Activated naive CD8-positive, alpha-beta T cell treated with anti-CD3 and anti-CD28 coated beads for 36 hours (primary cell): ENCODE measurements at places on chromosomes 12 and 14. TPM values are rescaled to one million over a fixed set of nuclear protein-coding genes. Genes with fewer than 3 reads are reported as not detected.

The TMEM30B gene
- 1.8 TPM for total RNA-seq

The CIDEB gene
- total RNA-seq = 6.0 TPM

The CLEC7A gene
- total RNA-seq = not detected

The OR6C75 gene
- not detected for total RNA-seq

The KRT71 gene
- total RNA-seq = not detected

The KERA gene
- not detected for total RNA-seq

The DBX2 gene
- total RNA-seq = not detected

The KRT72 gene
- not detected for total RNA-seq

The FGD4 gene
- total RNA-seq = 0.45 TPM

The PMCH gene
- total RNA-seq = not detected

The AQP6 gene
- not detected for total RNA-seq

The LALBA gene
- not detected for total RNA-seq

The KRT2 gene
- total RNA-seq = not detected

The KRT73 gene
- total RNA-seq = 0.14 TPM

The CLMN gene
- total RNA-seq = 0.66 TPM

The RAD9B gene
- 3.2 TPM for total RNA-seq

The HHIPL1 gene
- total RNA-seq = 0.02 TPM

The KCNC2 gene
- not detected for total RNA-seq

The CLEC9A gene
- total RNA-seq = not detected

The TPPP2 gene
- not detected for total RNA-seq

The NPFF gene
- total RNA-seq = not detected

The SOAT2 gene
- total RNA-seq = 3.8 TPM

The EPYC gene
- not detected for total RNA-seq

The KRT4 gene
- total RNA-seq = not detected

The CRACR2A gene
- 24.5 TPM for total RNA-seq

The OR4M1 gene
- not detected for total RNA-seq

The NEUROD4 gene
- total RNA-seq = not detected

The NKX2-1 gene
- not detected for total RNA-seq

The AICDA gene
- total RNA-seq = not detected

The IFNG-AS1 gene
- not detected for total RNA-seq

The SSPN gene
- total RNA-seq = not detected

The DNAAF2 gene
- 15.5 TPM for total RNA-seq

The AQP5 gene
- not detected for total RNA-seq

The SDSL gene
- 0.36 TPM for total RNA-seq

The DPF3 gene
- 1.3 TPM for total RNA-seq

The CLEC14A gene
- total RNA-seq = not detected

The GAS2L3 gene
- total RNA-seq = 1.3 TPM

The ZC3H10 gene
- total RNA-seq = 7.2 TPM

The MYRFL gene
- total RNA-seq = not detected

The APOLD1 gene
- 2.3 TPM for total RNA-seq

The TSHR gene
- total RNA-seq = not detected
